ENCODE measurements at places on chromosomes 12 and 14.

DNA sequence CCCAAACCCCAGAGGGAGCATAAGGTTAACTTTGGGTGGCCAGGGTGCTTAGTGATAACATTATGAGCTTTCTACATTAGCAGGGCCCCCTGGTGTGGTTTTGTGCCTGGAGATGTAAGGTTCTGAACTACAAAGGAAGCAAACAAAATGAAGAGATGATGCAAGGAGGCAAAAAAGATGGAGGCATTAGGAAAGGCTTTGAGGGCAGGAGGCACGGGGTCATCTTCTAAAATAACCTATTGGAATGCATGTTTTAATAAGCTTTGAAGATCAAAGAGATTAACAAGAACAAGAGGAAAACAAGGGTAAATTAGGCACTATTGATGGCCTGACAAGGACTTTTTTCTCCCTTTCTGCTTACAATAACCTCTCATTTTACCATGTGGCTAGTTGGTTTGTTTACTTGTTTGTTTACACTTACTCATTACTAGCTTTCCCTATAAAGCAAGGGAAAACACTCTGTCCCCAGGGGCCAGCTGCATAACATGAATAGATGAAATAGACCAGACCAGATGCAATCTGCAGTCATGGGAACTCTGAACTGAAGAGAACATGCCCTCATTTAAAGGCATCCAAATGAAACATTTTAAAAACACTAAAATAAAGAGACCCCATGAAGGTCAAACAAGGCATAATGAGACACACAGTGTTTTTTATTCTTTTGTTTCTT, 390.3 kb downstream of the DIO2 start:
- no peak for DNase-seq

- no peak for DNase-seq
These were observed 14.6 kb downstream of the CCDC88C start for GRCh38 chr14:91402771-91403600.

DNA sequence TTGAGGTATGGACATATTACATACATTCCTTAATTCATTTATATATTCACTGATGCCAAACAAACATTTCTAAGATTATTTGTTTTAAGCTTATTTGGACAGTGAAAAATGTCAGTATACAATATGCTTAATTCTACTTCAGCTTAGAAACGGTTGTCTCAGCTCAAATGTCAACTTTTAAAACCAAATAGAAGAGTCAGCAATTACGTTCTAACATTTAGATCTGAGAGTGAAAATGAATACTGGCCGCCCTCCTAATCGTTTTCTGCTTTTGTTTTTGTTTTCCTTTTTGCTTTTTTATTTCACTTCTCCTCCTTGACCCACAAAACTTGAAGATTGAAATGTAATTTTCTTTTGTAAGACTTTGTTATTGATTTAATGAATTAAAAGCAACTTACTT, 19.7 kb upstream of the RERG start:
- no peak for DNase-seq

DNA sequence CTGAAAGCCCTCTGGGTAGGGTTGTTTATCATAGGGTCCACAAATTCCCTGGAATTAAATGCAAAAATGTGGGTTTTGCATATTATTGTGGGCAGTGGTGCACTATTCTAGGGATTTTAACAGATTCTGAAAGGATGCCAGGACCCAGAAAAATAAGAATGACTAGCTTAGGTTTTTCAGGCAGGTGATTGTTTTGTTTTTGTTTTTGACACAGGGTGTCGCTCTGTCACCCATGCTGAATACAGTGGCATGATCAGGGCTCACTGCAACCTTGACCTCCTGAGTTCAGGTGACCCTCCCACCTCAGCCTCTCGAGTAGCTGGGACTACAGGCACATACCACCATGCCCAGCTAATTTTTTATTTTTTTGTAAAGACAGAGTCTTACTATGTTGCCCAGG, 19.2 kb downstream of the GALNT6 start:
- no peak for DNase-seq

- DNase-seq = no peak
These were observed at the start of gene PKP2 for GRCh38 chr12:32896432-32897280. Gene PKP2 (minus strand): TSS chr12:32896777. CDS start chr12:32896731, 46 bp downstream.

DNA sequence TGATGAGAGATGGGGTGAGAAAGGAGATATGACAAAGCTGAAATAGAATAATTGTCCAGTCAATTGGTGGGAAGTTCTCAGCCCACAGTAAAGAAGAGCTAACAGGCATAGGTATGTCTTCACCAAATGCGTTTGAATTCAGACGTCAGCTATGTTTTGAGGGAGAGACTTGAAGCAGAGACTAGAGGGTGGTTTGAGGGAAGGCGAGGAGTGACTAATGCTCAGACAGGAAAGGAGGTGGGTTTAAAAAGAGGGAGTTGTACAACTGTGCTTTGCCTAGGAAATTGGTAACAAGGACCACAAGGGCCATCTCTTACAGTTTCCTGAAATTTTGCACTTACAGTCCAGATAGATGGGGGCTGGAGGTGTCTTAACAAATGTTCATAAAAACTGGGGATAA, 6.4 kb downstream of the JKAMP start:
- no peak for DNase-seq

DNA sequence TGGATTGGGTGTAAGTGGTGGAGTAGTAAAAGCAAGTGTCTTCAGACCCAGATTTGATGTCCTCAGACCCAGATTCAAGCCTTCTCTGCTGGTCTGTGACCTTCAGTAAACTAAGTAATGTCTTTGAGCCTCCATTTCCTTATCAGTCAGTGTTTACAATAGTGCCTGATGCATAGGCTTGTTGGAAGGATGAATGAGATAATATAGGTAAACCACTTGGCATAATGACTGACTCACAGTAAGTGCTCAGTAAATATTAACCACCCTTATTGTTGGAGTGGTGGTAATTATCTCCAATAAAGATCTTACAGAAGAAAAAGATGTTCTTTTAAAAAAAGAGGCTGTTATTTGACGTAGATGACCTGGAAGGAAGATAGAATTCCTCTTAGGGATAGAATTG, 86.2 kb downstream of the IGF1 start:
- DNase-seq = no peak

- DNase-seq = no peak
These were observed 8.1 kb upstream of the SLC16A7 start for GRCh38 chr12:59587710-59588109.

DNA sequence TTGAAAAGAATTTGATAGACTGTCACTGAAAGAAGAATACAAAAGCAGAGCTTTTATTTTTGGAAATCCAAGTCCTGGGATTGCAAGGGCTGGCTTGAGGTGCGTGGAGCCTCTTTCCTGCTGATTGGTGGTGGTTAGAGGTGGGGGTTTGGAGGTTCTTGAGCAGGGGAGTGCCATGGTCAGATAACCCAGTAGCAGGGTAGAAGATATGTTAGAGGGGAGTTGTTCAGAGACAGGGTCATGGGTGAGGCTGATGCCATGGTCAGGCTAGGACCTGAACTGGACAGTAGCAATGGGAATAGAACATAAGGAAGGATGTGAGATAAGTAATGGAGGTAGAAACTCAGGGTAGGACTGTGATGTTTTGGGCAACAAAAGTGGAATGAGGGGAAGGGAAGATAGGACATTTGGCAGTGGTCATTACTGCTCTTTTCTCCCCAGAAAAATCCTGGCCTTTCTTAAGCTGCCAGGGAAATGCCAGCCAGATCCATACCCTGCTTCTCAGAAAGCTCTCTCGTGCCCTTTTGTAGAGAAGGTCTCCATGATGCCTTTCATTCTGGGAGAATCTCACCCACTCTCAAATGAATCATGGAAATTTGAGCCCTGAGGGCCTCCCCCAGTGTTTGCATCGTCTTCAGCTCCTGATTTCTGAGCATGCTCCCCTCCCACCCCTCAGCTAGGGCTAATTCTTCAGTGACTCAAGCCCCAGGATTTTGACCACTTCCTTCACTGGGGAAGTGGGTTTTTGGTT, 9.5 kb downstream of the EMP1 start:
- no peak for DNase-seq

- DNase-seq = no peak
These were observed 341 bp downstream of the ZNF10 start for GRCh38 chr12:133130808-133131128.

DNA sequence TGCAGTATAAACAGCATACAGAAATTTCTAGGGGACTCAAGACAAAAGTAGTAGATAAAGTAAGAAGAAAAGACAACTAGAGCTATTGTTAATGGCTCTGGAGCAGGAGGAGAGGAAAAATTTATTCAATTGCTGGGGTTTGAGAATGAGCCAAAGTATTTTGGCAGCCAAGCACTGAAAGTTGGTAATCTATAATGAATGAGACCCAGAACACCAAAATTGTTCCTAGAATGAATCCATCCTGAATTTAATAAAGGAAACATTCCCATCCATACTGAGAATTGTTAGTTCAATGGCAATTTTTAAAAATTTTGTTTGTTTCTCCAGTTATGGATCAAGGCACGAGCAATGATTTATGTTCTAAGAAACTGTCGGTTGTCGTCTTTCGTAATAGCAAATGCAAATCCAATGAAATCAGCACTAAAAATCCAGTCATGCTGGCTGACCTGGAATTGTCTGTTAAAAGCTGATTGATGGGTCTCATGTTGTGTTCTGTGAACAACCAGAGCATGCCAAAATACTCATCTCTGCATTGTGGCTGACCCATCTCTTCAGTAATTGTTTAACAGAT, 170.9 kb upstream of the LMNTD1 start:
- DNase-seq = no peak

DNA sequence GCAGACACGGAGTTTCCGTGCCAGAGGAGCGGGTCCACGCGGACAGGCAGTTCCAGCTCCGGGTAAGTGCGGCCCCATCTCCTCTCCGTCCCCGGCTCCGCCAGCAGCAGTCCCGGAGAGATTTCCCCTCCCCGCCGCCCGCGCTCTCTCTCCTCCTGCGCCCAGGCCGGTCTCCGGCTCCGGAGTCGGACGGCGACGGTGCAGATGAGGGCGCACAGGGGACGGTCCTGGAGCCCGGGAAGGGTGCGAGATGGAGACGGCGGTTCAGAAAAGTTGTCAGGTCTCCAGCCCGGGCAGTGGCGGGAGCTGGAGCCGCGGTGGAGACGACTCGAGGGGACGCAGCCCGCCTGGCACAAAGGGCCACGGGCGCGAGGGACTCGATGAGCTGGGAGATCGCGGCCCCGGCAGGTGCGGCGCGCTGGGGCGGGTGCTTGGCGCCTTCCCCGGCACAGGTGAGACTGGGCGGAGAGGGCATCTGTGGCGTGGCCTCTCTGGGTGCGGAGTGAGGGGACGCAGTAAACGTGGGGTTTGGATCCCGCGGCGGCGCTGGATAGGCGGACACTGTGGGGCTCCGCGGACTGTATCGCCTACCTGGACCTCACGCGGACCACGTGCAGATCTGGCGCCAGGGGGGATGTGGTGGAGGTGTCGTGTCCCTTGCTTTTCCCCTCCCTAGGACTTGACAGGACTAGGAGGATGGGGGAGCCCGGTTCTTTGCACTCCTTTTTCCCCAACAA, 1540.3 kb upstream of the TMEM132C start:
- DNase-seq = no peak

GRCh38 chr12:122346054-122346453, 76.4 kb downstream of the CLIP1 start:
- DNase-seq = no peak

- DNase-seq = no peak
These were observed 17.3 kb downstream of the TMEM19 start for GRCh38 chr12:71703206-71703605.

- DNase-seq = no peak
These were observed 8.6 kb downstream of the SLC25A29 start for GRCh38 chr14:100297320-100298300.

DNA sequence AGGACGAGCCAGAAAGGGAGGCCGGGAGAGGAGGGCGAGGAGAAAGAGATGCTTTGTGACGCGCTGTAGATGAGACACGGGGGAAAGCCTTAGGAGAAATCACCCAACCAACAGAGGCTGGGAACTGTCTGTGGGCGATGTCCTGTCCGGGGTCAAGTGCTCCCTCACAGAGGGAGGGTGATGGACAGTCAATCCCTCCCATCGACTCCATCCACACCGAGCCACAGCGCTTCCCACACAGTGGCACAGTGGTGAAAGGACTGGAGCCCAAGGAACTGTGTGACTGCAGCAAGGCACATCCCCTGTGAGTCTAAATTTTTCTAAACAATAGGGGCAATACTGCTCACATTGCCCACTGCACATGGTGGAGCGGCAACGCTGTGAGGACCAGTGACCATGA, 89.1 kb downstream of the TTC7B start:
- no peak for DNase-seq

DNA sequence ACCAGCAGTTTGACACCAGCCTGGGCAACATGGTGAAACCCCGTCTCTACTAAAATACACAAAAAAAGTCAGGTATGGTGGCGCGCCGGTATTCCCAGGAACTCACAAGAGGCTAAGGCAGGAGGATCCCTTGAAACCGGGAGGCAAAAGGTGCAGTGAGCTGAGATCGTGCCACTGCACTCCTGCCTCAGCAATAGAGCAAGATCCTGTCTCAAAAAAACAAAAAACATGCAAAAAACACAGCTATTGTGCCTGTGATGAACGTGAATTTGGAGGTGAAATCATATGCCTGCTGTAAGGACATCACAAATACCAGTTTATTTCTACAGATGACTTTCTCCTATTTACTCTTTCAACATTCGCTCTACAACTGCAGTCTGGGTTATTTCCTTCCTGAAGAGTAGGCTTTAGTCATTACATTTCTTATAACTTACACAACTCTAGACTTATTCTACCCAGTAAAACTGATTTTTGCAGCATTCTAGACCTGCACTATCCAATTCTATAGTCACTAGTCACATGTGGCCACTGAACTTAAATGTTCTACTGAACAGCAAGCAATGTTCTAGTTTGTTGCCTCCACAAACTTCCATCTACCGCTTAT, 48.3 kb downstream of the HNRNPC start:
- DNase-seq = no peak

- no peak for DNase-seq
These were observed 367.3 kb downstream of the DUSP6 start for GRCh38 chr12:88985011-88985410.

DNA sequence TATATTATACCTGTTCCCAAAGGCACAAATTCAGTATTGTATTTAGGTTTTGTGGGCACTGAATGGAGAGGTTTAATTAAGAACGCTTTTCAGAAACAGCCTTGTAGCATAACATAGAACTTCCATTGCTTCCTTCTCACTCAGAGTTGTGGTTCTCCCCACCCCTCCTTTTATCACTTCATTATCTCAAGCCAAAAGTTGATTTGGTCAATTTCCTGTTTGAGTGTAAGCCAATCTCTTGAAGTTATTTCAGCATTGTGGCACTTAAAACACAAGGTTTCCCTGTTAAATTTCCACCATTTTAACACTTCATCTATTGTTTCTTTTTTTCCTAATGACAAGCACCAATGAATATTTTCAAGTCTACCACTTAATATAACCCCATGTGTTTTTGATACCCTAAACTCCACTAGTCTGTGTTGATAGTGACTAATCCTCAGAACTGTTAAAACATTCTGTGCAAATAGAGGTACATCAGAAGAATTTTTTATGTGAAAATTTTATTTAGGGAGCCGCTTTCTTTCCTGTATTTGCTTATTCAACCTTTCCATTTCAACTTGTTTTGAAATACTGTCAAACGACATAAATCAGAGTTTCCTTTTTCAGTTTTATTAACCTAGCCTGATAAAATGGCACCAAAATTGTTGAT, 340.1 kb downstream of the BCAT1 start:
- DNase-seq = no peak

- DNase-seq = no peak
These were observed 41.5 kb downstream of the APAF1 start for GRCh38 chr12:98686603-98687002.
